ENCODE measurements at places on chromosomes 6 and 20.

GRCh38 chr6:141728330-141728729 is 404.4 kb upstream of the GJE1 start:
- no peak for DNase-seq

- DNase-seq: no peak
These were observed 126.7 kb downstream of the AIG1 start for GRCh38 chr6:143187238-143187923.

- DNase-seq: no peak
These were observed 185.6 kb downstream of the TSHZ2 start for GRCh38 chr20:53157443-53158408.

DNA sequence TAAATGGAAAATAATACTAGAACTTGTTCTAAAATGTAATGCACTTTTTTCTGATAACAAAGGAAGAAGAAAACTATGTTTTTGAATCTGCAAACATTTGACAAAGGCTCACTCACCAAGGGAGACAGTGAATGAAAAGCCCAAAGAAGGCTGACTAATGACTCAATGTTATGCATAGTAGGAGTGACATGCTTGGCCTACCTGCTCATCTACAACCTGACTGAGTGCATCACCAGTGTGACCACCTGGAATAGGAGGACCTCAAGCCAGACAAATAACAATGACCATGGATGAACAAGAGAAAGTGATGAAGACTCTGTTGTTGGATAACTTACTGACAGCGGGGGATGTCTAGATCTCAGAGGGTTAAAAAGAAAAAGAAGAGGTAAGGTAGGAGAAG is 157.2 kb downstream of the SIM1 start:
- no peak for DNase-seq

GRCh38 chr20:25205277-25206062 is 10.0 kb downstream of the ENTPD6 start:
- DNase-seq: no peak

DNA sequence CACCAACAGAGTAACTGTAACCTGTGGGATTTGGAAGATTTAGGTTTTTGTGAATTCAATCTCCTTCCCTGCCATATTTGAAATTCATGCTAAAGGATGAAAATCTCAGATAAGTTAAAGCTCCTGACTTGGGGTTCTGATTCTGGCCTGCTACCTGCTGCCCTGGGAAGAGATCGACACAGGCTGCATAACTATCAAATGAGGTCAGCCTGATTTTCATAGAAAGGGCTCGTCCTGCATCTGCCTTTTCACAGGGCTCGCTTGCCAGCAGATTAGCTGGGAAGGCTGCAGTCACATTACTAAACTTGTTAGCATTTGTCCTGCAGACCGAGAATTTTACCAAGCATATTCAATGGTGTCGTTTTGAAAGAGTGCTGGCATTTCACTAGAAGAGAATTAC is 14.6 kb downstream of the GCLC start:
- no peak for DNase-seq

DNA sequence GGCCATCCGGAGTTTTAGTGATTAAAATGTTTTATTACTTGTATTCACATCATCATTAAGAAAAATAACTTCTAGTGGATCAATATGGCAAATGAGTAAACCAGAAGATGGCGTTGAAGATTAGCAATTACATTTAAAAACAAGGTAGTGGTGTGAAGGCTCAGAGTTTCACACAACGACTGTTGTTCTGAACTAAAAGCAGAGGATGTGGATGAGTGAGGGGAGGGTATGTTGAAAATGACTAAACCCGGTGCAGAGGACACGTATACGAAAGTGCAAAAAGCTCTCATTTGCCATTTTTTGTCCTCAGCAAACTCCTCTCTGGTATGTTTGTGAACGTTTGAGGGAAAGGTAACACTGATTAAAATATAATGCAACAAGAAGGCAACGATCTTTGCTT is 1.9 kb upstream of the IRF4 start:
- DNase-seq: no peak

DNA sequence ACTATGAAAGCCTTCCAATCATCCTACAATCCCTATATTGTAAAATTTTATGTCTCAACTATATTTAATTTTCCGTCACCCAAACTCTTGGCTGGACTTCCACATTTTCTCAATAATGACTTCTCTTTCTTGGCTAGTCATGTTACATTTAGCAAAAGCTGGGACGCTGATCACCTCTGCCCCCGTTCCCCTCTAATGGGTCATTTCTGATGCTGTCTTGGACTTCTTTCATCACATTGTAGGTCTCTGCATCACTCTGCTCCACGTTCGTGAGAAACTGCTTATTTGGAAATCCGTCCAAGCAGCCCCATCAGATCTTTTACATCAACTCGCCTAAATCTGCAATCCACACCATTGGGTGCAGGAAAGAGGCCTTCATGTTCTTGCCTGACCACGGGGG is 203.8 kb downstream of the MYLK4 start:
- no peak for DNase-seq

DNA sequence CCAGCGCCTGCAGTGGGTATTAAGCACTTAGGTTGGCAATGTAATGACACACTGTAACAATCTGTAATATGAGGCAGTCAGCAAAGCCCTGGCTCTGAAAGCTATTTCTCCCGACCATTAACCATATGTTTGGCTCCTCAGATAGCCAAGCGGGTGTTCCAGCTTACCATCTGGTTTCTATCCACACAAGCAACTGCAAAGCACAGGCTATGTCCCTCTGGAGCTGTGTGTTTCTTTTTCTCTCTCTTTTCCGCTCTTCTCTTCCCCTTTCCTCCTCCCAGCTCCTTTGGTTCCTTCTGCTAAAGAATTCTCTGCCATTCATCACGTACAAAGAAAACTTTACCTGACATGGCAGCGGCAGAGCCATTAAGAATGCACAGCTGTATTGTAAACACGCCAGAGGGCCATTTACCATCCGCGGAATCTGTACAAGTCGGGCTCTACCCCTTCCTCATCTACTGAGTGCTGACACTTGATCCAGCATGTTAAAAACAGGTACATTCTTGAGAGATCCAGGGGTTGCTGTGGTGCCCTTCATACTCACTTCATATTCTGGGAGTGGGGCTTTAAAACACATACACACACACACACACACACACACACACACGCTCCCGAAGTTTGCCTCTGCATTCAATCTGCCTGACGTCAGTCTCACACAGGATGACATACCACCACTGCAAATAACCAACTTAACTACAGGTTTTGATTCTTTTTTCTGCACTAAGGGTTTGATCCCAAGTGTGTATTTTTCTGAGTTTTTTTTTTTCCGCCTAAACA is 77.2 kb downstream of the BACH2 start:
- DNase-seq: no peak

DNA sequence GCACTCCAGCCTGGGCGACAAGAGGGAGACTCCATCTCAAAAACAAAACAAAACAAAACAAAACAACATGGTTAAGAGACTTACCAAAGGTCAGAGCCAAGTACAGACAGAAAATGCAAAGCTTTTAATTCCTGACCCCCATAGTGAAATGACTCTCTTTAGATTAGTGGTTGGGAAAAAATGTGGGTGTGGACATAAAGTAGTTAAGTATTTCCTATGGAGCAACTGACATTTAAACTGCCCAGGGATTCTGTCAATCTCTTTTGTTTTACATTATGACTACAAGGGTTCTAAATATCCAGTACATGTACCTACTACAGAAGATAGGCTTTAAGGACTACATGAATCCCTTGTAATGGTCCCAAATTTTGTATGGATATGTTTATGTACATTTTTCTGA is 75.1 kb downstream of the IRAK1BP1 start:
- DNase-seq: no peak

DNA sequence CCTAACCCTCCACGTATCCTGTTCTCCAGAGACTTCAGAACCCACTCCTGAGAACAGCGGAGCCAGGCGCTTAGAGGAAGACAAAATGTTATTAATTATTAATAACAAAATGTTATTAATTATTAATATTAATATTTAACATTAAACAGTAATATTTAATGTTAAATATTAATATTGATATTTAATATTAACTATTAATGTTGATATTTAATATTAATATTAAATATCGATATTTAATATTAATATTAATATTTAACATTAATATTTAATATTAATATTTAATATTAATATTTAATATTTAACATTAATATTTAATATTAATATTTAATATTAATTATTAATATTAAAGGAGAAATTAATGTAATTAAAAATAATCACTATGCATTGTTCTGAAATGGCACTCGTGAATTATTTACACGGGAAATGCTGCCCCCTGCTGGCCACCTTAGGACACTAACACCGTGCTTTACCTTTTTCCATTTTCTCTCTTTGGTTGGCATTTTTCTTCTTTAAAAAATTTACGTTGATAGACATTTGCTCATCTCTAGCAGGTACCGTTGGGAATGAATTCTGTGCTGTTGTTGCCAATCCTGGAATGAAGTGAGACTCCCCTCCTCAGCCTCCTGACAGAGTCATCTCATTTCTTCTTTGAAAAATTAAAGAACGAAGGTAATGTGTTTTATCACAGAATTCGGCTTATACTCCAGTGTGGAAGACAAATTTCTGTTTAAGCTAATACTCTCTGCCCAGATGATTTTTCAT is 7.5 kb upstream of the GGTLC1 start:
- DNase-seq: no peak

DNA sequence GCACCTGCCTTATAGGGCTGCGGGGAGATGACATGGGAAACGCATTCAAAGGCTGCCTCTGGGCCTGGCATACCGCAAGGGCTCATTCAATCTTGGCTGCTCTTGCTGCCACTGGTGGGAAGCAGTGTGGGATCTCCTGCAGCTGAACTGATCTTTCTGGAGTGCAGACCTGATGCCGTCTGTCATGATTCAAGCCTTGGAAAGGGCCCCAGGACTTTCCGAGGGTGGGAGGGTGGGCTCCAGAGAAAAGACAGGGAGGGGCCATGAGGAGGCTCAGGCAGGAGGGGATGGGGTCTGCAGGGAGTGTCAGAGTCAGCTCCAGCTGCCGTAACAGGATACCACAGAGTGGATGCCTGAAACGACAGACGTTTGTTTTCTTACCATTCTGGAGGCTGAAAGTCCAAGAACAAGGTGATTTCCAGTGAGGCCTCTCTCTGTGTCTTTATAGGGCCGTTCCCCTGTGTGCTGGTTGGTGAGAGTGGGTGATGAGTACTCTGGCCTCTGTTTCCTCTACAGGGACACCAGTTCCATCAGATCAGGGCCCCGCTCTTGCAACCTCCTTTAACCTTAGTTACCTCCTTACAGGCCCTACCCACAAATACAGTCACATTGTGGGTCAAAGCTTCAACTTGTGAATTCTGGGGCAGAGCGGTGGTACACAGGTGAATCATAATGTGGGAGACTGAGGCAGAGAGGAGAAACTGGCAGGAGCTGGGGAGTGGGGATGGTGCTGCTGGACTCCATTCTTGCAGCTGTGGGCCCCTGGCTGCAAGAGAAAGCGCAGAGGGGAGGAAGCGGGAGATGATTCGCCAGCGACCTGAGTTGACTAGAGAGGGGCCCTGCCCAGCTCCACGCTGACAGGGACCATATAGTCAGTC is 148.4 kb downstream of the SYCP2 start:
- no peak for DNase-seq

DNA sequence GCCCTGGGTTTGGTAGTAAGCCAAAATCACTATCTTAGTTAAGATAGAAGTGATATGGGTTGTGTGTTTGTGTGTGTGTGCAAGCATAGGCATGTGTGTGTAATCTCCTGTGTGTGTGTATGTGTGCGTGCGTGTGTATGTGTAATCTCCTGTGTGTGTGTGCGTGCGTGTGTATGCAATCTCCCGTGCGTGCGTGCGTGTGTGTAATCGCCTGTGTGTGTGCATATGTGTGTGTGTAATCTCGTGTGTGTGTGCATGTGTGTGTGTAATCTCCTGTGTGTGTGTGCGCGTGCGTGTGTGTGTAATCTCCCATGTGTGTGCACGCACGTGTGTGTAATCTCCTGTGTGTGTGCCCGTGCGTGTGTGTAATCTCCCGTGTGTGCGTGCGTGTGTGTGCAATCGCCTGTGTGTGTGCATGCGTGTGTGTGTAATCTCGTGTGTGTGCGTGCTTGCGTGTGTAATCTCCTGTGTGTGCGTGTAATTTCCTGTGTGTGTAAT is 219.3 kb upstream of the GGTLC1 start:
- DNase-seq: no peak

- DNase-seq: no peak
These were observed 235.4 kb downstream of the CDC5L start for GRCh38 chr6:44622956-44623355.
